ENCODE measurements at places on chromosomes 1 and 21.

- DNase-seq = no peak
Measured at GRCh38 chr1:218686258-218686657, 341.1 kb downstream of the TGFB2 start.

DNA sequence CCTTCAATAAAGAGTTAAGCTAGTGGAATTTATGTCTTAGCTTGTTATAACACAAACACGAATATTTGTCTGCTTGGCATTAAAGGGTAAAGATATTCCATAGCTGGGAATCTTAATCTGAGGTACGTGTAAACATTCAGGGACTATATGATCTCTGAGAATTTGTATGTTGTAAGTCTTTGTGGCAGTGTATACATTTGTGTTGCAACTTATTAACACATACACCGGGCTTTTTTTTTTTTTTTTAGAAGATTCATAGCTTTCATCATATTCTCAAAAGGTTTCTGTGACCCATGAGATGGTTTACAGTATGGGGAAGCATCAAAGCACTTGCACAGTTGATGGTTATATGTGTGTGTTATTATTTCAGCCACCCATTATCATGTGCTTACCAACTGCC is 3.0 kb downstream of the GGPS1 start:
- no peak for DNase-seq

DNA sequence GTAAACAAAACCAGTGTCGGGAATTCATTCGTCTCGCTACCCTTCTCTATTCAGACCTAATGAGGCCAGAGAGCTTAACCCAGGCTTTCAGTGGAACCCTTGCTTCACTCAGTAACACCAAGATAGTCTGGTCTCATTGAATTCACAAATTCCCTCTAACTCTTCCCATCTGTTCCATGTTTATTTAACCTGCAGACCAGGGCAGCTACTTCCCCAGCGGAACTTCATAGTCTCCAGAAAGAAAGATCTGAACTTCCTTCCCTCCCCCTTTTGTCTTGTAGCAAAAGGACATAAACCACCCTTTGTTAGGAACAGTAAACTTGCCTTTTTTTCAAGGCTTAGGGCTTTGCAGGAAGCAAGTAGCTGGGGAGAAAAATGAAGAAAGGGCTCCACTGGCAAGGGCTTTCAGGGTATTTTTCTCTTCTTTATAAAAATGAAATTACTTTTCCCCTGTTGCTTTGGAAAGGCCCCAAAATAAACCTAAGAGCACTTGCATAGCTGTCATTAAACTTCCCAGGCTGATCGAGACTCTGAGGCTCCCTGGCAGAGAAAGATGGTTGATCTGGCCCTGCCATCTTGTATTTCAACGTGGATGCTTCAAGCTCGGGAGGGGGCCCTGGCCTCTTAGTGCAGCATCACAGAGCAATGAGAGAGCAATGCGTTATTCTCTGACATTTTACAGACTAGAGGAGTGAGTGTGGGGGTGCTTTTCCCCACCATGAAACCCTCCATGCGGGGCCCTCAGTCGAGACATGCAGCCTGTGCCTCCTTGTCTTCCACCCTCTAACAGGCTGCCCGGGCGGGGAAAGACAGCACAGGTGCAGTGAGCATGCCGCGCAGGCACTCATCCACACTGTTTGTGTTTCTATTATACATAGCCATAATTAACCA is 30.0 kb downstream of the MIS18A start:
- DNase-seq = no peak

- peak; percentile 91 for DNase-seq
Measured at GRCh38 chr1:227748496-227749182, 13.4 kb downstream of the SNAP47 start.

DNA sequence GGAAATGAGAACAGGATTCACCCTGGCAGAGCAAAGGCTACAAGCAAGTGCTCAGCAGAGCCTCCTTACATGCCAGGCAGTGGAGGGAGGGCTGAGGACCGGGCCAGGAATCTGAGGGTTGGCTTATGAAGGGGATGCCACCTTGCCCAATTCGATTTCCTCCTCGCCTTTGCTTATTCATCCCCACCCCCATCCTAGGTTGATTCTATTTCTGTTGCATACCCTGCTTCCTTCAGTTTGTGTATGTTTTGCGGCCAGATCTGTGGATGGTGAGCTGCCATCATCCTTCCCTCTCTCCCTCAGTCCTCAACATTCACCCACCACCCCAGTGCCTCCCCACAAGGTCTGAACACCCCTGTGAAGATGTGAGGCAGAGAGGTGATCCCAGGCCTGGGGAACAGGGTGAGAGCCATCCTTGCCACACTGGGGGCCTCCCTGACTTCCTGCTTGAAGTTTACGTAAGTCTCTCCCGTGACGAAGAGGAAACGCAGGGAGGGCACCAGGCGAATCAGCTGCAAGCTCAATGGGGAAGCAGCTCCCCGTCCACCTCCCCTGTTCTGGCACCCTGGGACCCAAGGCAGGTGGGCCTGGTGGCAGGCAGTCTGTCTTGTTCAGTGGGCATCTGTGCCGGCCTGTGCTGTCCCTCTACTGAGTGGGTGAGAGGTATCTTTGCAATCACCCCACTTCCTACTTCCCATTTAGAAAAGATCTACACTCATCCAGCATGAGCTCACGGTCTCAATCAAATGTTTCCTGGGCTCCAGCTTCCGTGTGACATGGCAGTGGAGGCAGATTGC is 50.6 kb upstream of the CNTN2 start:
- DNase-seq = no peak

DNA sequence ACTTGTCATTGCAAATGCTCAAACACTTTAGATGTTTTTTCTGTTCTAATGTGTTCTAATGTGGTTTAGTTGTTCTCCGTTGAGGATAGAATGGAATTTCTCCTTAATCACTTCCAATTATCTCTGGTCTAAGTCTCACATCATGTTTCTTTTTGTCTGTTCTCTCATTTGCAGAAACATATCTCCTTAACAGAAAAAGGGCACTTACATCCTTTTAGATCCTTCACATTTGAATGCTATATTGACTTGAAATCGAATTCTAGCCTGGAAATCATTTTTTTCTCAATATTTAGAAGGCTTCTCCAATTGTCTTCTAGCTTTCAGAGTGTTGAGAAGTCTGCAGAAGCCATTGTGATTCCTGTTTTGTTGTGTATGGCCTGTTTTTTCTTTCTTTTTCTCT is 7.3 kb upstream of the SAMSN1 start:
- DNase-seq = no peak

DNA sequence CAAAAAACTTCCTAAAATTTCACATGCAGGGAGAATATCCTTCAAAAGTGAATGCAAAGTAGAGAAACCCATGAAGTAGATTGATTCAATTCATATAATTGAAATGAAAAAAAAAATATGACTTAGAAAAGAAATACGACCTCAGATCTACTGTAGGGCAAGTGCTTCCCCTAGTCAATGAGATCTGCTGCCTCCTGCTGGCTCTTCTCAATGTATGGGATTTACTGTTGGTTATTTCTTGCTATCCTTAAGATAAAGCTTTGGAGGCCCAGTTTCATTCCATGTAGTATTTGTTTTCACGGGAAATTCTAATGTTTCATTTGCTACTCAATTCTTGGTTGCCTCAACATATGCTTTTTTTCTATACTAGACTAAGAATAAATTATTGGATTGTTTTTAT is 46.2 kb downstream of the ZNF648 start:
- peak; percentile 11 for DNase-seq

DNA sequence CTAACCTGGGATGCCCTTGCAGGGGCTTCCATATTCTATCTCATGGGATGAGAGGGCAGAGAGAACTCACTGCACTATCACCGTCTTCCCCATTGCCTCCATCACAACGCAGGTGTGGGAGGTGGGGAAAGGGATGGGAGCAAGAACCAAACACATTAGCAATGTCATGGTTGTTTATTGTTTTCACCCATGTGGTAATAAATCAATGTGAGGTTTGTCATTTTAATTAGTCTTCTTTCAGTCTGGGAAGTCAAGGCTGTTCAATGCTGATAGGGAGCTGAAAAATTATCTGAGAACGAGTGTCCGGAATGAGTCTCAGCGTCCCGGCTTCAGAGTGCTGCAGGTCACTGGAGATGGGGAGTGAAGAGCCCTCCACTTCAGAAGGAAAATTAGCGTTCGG is 268.5 kb downstream of the DUSP10 start:
- no peak for DNase-seq

DNA sequence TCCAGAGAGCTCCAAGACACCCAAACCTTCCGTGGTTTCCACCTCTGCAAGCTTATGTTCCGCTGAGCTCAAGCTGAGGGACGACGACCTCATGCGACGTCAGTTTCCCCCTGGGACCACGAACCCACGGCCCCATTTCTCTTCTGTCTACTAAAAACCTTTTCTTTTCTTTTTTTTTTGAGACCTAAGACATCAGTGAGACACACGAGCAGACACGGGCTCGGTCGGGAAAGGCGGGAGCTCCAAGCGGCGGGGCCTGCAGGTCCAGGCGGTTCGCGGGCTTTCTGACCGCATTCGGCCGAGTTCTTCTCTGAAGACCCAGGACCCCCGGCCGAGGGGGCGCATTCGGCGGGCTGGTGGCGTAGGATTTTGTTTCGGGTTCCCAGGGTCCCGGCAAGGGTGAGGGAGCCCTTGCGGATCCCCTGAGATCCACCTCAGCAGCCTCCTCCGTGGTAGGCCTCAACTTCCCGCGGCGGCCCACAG is 402 bp downstream of the C21orf58 start:
- DNase-seq = peak; percentile 32

DNA sequence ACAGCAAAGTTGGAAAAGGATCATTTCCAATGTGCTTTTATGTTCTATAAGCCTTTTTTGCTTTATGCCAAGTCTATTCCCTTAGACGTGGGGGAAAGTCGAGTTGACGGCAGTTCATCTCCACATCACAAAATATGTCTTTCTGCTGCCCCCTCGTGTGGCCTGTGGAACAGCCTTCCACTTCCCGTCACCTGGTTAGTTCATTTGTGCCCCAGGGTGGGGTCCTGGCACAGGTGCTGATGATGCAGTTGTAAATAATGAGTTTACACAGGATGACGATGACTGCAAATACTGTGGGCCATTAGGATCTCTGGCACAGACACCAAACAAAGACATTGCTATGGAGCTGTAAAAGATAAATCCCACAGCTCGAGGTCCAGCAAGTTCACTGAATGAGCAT is 10.0 kb upstream of the OTUD3 start:
- DNase-seq = no peak

GRCh38 chr21:33064623-33065390 is 5.1 kb upstream of the OLIG1 start:
- DNase-seq = peak; percentile 78

DNA sequence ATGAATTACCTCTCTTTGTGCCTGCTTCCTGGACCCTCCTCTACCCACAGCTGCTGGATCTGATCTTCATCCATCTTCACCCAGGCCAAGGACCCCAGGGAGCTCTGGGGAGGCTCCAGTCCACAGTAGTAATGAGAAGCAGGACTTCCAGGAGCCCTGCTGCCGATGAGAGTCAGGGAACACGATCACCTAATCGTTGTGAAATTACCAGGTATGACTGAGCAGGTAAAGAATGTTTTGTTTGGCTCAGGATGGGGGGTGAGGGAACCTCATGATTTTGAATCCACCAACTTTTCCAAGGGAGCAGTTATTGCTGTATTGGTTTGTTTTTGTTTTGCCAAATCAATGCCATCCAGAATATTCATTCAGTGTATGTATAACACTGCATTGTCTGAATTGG is 454.0 kb downstream of the PLPP3 start:
- DNase-seq = no peak

DNA sequence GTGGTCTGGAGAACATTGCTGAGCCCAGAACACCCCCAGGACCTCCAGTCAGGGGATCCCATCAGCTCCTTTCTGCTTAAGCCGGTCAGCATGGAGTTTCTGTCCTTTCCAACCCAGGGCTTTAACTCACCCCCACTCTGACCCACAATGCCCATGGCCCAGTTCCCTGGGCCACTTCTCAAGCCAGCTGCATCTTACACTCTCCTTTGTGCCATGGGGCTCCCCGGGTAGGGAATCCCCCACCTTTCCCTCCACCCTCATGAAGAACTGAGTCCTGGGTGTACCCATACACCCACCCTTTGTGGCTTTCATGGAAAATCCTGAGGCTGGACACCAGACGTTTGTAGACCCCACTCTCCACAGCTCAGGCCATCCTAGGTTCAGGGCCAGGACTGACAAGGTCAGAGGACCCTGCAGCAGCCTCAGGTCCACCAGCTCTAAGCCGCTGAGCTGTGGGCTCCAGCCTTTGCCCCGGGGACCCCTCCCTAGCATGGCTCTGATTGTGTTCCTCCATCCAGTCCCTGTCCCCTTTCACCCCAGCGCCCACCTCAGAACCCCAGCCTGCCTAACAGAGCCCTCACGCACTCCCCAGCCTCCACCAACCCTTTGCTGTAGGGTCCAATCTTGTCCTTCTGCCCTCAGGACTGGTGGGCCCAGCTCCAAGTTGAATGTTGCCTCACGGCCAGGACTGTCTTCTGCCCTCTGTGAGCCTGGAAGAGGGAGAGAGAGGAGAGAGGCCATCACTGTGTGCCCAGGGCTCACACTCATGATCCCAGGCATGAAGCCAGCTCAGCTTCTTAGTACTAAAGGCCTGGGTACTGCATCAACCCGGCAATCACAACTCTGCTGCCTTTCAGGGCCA is 394.8 kb downstream of the MATN1 start:
- no peak for DNase-seq

- no peak for DNase-seq
Measured at GRCh38 chr1:156551869-156552268, 20.5 kb downstream of the IQGAP3 start.

DNA sequence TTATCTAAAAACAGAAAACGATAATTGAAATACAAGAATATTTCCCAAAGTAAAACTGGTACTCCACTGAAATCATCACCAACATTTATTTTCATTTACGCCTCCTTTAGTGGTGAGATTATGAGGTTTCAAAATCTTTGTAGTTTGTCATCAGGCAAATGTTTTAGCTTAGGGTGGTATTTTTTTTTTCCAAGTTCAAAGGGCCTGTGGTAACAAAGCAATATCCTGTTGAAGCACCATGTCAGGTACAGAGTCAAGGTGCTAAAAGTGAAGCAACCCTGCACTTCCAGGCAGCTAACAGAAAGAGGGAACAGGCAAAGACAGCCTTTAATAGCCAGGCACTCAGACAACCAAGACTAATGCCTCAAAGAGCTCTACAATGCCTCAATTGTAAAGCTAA is 89.2 kb downstream of the JAK1 start:
- no peak for DNase-seq

DNA sequence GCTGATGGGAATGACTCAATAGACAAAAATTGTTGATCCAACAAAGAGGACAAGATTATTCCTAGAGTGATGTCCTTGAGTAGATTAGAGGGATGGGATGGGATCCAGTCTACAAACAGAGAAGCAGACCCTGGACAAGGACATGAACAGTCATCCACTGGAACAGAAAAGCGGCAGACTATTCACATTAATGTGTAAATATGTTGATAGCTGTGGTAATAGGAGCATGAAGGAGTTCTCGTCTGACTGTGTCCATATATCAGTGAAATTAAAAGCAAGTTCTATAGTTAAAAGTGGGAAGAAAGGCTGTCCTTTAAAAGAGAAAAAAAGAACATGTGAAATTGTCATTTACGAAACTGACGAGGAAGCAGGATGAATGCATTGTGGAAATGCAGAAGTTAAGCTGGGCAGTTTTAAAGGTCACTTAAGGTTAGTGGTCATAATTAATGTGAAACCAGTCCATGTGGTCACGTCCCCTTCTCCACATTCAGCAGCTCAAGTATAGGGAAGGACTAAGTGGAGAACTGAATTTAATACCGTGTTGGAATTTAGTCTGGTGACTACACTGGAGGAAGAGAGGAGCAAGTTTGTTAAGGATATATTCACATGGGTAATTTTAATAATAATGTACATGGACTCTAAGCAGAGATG is 62.1 kb downstream of the PIK3R3 start:
- no peak for DNase-seq
